BJ (cell line): ENCODE measurements at places on chromosomes 2 and 18.

DNA sequence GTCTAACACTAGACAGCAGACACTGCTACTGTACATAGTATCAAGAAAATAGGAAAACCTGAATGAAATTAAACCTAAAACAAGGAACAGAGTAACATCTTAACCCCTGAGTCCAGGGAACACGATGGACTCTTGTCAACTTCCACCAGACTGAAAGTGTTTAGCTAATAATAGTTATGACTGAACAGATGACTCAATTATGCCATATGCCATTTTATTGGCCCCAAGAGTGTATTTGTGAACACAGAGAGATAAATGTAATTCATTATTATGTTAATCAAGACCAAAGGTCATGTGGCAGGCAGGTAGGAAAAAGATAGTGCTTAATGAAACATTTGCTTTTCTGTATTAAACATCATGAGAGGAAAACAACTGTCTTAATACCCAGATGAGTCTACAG is 58.0 kb downstream of the NYAP2 start:
- DNase-seq = no peak

DNA sequence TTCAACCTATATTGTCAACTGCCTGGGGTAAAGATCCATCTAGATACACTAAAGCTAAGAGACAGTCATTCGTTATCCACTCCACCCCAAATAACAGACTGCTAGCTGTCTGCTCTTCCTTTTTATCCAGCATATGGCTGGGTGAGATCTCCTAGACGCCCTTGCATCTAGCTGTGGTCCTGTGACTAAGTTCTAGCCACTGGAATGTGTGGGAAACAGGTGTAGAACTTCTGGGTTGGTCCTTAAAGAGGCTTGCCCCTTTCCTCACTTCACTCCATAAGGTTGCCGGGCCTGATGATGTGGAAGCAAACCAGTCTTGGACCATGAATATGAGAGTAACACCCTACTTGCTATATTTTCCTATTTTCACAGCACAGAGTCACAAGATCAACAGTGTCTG is 3.2 kb downstream of the COA5 start:
- no peak for DNase-seq

DNA sequence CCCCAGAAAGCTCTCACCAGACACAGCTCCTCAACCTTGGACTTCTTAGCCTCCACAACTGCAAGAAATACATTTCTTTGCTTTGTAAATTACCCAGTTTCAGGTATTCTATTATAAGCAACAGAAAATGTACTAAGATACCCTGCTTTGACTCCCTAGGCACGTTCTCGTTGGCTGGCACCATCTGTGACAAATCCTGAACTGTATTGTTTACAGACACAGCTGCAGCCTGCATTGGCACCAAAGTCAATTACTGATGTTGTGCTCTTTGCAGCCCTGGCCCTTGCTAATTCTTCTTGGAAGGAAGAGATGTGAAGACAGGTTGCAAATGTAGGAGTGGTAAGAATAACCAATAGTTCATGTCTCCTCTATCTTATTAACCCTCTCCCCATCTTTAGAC is 72.7 kb upstream of the FAM136A start:
- no peak for DNase-seq

DNA sequence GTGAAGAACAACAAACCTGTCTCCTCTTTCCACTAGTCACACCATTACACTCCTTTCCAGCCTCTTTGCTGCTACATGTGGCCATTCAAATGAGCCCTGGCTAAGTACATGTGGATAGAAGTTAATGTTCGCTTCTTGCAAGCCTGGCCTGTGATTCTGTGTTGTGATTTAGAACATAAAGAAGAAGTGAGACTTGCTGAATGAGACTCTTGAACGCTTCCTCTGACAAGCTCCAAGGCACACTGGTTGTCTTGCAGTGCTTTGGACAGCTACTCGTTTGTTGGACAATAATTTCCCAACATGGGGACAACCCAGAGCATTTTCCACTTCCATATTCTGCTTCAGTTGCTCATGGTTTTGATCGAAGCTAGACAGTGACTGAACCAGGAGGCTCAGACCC is 57.3 kb downstream of the CCDC74A start:
- DNase-seq = no peak

DNA sequence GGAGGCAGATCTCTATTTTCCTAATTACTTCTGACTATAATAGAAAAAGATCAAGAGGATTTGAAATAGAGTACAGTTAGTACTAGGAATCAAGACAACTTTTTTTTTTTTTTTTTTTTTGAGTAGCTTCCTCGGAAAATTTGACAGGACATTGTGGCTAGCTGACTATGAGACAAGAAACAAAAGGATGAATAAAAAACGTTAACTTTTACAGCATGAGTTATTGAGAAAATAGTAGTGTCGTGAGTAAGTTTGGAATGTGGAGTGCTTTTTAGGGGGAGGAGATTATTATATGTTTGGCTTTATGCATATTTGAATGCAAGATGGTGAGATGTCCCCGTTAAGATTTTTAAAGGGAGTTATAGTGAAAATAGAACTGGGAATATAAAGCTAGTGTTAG is 27.7 kb upstream of the CPS1 start:
- DNase-seq = no peak

- DNase-seq = no peak
Measured at GRCh38 chr2:138267161-138267901, 234.2 kb upstream of the SPOPL start.
